Ureter (tissue), 1 donor: ENCODE measurements at places on chromosomes 4 and X. TPM values are rescaled to one million over a fixed set of nuclear protein-coding genes. Genes with fewer than 3 reads are reported as not detected.

GRCh38 chr4:38503689-38504395 lies 160.2 kb upstream of the KLF3 start:
- DNase-seq, result no peak

DNA sequence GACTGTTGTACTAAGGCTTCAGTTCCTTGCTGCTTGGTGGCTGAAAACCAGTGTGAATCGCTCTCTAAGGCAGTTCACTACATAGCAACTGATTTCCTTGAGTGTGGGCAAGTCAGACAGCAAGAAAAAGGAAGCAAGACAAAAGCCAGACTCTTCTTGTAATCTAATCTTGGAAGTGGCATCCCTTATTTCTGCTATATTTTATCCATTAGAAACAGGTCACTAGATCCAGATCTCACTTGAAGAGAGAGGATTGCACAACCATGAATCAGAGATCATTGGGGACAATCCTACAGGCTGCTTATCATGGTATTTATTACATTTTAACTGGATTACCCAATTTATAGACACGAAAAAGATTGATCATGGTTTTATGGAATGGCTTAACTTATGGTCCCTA lies 684.5 kb downstream of the GRID2 start:
- no peak for DNase-seq

DNA sequence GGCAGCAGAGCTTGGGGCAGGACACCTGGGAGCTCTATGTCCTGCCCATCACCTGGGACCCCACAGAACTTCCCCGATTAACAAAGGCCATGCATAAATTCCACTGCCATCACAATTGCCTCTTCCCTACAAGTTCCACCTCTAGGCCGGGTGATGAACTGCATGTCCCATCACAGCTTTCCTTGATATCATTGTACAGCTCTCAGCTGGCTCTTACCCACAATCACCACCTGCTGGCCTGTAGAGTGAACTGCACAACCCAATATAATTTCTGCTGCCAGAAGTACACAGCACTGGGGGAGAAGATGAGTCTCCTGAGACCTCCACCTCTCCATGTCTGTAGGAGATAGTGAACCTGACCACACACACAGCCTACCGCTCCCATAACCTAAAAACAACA lies 285.0 kb upstream of the AADAT start:
- no peak for DNase-seq

POLN gene
- 3.1 TPM for total RNA-seq

DNA sequence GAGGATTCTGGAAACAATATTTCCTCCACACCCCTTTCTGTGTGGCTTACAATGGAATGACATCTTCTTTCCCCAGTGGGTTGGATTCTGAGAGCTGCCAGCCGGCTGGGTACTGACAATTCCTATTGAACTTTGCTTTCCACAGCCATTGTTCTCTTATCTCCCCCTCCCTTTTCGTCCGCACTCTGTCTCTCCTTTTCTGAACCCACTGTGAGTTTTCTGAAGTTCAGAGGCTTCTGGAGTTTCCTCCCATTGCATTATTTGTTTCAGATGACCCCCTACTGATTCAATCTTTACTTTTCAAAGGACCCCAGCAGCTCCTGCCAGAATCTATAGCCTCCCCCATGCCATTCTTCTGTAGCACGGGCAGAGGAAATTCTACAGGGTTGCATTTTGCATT lies 10.4 kb downstream of the SMPX start:
- DNase-seq, result no peak

DNA sequence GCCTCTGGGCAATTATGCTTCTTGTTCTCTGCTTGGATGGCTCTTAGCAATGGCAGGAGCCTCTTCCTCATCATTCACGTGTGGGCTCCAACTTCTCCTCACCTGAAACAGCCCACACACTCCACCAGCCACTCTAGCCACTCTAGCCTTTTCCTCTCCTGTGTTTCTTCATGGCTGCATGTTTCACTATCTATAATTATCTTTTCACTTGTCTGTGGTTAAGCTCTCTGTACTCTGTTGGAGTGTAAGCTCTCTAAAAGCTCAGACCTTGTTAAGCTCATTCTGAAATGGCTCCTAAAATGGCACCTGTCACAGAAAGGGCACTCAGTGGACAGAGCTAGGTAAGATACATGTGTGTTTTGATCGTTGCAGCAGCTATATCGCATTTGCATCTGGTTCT lies 80.0 kb downstream of the SH3KBP1 start:
- DNase-seq, result no peak

DNA sequence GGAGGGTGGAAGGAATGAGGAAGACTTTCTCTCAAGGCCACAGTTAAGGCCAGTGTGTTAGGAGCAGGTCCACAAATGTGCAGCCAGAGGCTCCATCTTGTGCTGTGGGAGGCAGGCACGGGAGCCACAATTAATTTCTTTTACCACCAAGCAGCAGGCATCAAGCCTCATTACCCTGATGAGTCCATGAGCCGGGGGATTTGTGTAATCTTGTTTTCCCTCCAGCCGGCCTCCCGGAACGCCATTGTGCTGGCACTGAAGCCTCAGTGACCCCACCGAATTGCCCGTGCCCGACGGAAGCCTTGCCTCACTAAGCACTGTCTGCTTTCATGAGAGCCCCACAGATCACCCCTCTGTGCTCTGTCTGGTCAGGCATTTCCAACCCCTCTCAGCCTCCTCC lies 154.7 kb upstream of the STX18 start:
- DNase-seq, result no peak

CHIC1 gene
- total RNA-seq, result 14.8 TPM

CTAG2 gene
- total RNA-seq, result not detected

DNA sequence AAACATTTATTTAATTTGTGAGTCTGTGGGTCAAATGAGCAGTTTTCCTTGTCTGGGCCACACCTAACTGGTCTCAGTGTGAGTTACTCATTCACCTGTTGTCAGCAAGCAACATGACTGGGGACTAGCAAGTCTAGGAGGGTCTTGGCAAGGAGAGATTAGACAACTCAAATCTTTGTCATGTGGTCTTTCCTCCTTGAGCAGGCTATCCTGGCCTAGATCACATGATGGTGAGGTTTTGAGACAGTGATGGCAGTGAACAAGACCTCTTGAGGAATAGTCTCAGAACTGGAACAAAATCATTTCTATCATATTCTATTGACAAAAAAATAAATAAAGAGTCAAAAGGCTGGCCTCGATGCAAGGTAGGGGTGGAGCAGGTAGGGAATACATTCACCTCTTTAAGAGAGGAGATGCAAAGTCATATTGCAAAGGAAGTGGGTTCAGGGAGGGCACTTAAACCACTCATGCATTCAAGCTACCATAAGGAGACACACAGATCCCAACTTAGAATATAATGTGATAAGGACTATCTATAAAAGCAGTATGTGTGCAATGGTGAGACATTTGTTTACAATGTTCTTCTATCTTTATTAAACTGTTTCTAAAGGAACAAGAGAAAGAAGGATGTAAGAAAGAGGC lies 135.7 kb downstream of the ZNF330 start:
- DNase-seq, result no peak

DNA sequence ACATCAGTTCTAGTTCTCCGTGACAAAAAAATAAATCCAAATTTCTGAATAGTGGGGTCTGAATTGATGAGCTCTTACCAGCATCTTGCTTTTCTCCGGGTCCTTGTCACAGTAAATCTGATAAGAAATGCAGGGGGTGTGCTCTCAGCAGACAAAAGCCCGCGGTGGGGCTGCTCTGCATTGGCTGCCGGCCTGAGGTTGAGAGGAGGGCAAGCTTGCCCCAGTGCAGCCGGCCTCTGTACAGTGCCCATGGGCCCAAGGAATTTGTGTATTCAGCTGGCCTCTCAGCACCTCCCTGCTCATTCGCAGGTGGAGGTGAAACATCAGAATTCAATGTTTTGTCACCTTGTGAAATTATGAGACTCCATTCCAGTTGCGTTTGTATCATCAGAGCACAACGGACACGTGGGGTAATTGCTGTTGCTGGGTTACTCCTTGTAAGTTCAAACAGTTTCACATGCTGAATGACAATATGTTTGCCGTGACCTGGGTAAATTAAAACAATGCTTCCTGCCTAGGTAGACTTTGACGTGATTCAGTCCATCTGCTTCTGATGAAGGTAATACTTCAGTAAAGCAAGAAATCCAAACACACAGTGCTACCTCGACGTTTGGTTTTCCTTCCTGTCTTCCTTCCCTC lies 596.4 kb downstream of the MID1IP1 start:
- no peak for DNase-seq

DNA sequence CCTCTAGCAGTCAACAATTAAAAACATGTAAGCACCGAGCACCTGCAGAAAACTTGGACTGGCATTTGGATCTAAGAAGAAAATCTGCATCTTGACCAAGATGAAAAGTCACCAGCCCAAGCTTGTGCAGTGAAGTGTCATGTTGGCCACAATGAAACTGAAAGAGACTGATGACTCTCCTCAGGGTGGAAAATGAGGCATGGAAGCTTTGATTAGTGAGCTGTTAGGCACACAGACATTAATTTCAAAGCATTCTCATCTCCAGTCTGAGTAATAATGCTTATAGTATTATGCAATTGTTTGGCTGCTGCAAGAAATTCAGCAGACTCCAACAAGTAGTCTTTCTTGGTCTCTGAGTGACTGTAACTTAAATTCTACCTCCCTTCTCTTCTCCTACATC lies 150.1 kb downstream of the AR start:
- DNase-seq, result no peak

GLRA2 gene
- not detected for total RNA-seq

GPRASP1 gene
- total RNA-seq, result 16.8 TPM

- no peak for DNase-seq
Observed at GRCh38 chr4:182835006-182835740, 82.0 kb downstream of the DCTD start.

FGF13 gene
- 19.8 TPM for total RNA-seq

DNA sequence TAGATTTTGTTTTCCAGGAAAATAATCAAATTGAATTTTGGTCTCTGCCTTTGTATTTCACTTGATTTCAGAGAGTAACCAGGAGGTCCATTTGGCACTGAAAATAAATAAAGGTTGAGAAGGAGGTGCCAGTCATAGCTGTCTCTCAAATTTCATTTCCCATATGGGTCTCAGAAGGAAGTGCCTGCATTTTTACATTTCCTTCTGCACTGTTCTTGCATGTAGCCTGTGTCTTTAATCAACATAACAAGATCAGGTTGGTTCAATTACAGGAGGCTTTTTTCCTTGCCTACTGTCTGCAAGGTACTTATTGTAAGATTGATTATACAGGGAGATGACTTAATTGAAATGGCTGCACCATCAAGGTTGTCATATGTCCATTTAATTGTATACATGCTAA lies 15.7 kb downstream of the LRRC66 start:
- DNase-seq, result no peak

OTC gene
- total RNA-seq, result not detected

EGF gene
- total RNA-seq, result 0.23 TPM

DNA sequence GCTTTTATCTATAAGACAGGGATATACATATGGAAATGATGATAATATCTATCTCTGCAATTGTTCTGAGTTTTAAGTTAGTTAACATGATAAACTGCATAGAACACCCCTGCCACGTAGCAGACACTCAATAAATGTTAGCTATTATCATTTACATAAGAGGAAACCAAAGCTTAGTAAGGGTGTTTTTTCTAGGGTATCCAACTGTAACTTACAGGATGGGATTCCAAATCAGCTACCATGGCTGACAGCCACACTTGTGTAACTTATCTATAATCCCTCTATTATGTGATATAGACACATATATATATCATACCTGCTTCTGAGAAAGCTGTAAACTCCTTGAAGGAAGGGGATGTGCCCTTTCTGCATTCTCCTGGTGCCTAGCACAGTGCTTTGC lies 1.1 kb upstream of the SPARCL1 start:
- no peak for DNase-seq

GRCh38 chr4:39591290-39591689 lies 47.4 kb downstream of the SMIM14 start:
- no peak for DNase-seq

GRCh38 chrX:130055103-130055502 lies 55.2 kb downstream of the ELF4 start:
- peak; percentile 46 for DNase-seq

DNA sequence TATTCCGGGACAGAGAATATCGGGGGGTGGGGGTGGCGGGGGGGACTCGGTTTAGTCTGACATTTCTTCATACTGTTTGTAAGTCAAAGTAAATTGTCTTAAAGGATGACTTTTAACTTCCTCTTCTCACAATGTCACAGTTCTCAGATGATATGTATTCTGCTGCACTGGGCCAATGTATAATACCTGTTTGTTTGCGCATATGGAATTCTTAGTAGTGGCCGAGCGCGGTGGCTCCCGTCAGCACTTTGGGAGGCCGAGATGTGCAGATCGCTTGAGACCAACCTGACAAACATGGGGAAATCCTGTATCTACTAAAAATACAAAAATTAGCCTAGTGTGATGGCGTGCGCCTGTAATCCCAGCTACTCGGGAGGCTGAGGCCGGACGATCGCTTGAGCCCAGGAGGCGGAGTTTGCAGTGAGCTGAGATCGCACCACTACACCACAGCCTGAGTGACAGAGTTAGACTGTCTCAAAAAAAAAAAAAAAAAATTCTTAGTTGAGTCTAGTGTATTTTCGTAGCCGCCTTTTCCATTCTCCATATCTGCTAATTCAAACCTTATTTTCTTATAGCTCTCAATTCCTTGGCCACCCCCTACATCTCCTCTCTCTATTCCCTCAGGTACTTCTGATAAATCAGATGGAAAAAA lies 851 bp downstream of the POLR2B start:
- DNase-seq, result no peak

SH3D19 gene
- 41.7 TPM for total RNA-seq

HGFAC gene
- not detected for total RNA-seq

DNA sequence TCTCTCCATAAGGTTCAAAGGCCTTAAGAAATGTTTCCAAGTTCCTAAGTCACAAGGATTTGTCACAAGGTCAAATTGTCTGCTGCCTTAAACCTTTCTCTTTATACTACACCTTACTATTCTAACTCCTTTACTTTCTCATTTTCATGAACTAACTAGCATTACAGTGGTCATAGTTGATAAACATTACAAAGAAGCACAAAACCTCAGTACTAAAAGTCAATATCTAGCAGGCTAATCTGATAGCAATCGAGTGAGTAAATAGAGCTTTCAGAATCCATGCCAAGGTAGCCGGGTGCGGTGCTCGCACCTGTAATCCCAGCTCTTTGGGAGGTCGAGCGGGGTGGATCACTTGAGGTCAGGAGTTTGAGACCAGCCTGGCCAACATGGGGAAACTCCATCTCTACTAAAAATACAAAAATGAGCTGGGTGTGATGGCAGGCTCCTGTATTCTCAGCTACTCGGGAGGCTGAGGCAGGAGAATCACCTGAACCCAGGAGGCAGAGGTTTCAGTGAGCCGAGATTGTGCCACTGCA lies 510.0 kb downstream of the GBA3 start:
- no peak for DNase-seq

KCND1 gene
- total RNA-seq, result 3.4 TPM

DNA sequence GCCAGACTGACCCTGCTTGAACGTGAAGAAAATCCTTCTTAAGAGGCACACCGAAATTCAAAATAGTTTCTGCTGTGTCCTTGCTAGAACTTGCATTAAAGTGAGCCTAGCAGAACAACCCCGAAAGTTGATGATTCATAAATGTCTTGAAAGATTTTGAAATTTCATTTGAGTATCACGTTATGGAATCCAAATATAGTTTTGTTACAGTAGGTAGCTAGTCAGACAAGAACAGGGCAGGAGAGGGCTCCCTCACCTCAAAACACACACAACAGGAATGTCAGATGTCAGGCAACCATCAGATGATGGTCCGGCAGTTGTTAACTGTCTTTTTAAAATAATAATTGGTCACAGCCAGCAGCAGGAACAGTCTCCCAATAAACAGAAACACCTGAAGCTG lies 259.6 kb upstream of the GNPDA2 start:
- DNase-seq, result no peak

ZNF630 gene
- total RNA-seq, result 5.4 TPM

GRCh38 chr4:73021634-73022033 lies 47.9 kb downstream of the COX18 start:
- DNase-seq, result no peak
